ENCODE measurements at places on chromosomes 3 and 15. TPM values are rescaled to one million over a fixed set of nuclear protein-coding genes. Genes with fewer than 3 reads are reported as not detected.

The ABI3BP gene
- 0.48 TPM for total RNA-seq

The ACSBG1 gene
- 0.24 TPM for total RNA-seq

The AEN gene
- 11.3 TPM for total RNA-seq

The CNTN6 gene
- total RNA-seq, result not detected

The AGBL1 gene
- not detected for total RNA-seq

The RETNLB gene
- total RNA-seq, result not detected

The IL17RE gene
- not detected for total RNA-seq

The ADAMTS9 gene
- 3.1 TPM for total RNA-seq

The MKRN3 gene
- 3.5 TPM for total RNA-seq

The SLC22A14 gene
- total RNA-seq, result 0.12 TPM

DNA sequence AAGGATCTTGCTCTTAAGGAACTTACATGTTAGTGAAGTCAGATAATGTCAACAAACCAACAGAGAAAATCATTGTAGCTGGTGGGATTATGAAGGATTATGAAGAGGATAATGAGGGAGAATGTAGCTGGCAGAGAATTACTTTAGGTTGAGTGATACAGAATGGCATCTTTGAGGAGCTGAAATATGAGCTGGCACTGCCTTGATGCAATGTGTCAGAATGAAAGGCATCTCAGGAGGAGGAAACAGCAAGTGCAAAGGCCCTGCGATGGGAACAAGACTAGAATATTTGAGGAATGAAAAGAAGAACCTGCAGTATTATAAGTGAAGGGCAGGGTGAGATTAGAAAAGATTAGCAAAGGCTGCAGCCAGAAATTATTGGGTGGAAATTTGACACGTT is 237.2 kb upstream of the ADAMTS9 start:
- DNase-seq, result no peak

DNA sequence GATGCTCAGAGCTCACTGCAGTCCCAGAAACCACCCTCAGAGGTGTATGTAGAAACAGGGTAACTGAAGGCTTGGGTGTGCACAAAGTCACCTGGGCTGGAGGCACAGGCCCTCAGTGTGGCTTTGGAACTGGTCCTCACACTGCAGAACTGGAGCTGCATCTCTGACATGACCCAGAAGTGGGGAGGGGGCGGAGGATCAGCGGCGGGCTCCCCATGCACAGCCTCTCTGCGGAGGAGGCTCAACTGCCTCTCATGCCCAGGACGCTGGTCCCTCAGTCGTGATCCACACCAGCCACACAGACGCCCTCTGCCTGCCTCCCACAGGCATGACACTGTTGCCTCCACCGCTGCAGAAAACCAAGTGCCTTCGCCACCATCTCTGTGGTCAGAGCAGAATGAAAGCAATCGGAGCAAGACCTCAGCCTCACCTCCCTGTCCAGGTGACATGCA is 73.7 kb downstream of the TM2D3 start:
- DNase-seq, result peak; percentile 35

GRCh38 chr15:57570994-57571393 is 20.7 kb upstream of the MYZAP start:
- peak; percentile 46 for DNase-seq

DNA sequence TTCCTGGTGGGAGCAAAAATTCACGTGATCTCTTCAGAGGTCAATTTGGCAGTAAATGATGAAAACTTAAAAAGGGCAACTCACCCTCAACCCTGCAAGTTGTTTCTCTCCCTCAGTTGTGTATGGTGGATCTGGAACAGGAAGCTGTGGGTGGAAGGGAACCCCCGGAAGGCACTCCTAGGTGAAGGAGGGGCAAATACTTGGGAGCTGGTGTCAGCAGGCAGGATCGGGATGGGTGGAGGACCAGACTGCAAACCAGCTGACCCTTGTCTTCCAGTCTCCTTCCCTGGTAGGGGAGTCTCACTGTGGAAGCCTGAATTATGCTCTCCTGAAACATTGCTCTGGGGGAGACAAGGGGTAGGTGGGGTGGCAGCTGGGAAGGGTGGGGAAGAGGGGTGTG is 33.5 kb downstream of the PRR23E start:
- DNase-seq, result peak; percentile 34

- DNase-seq, result no peak
Measured at GRCh38 chr3:124383846-124384466, 346.3 kb upstream of the UMPS start.

DNA sequence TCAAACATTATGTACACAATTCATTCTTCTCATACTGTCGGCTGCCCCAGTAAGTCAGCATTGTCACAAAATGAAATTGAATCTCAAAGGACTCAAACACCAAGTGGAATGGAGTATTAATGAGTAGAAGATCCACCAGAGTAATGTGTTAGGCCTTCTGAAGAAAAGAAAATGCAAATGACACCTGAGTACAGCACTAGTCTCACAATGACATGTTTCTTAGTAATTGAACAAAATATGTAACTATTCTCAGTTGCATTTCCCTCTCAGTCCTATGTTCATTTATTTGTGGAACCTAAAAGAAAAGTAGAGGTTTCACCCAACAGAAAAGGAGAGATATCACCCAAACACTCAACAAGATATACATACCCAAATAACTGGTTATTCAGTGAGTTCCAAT is 283.9 kb upstream of the THBS1 start:
- no peak for DNase-seq

GRCh38 chr3:33447958-33448357 is 7.8 kb upstream of the UBP1 start:
- no peak for DNase-seq

DNA sequence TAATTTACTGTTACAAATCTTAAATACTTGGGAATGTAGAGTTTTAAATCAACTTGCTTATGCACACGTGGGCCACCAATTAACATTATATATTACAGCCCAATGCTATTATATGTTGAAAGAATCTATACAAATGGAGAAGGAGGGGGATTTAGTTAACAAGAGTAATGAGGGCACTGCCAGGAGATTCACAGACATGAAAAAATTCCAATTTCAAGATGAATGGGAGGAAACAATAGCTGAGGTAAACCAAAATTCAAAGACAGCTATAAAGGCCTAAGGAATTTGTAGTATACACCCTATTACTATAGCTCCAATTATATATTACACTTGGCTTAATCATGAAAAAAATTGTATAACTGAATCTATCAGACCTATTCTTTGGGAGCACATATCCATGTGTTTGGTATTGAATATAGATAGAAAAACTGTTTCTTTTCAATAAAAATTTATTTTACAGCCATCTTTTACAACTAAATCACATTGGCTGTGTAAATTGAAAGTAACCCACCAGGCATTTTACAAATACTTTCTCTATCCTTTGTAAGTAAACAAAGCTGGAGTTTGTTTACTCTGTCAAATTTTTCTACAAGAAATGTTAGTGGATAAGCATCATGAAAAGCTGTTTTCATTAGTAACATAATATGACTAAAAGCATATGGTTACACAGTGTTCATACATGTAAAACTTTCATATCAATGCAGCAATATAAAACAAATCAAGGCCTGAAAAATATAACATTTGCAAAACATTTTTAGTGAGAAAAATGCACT is 1045.8 kb downstream of the ROBO1 start:
- DNase-seq, result no peak

DNA sequence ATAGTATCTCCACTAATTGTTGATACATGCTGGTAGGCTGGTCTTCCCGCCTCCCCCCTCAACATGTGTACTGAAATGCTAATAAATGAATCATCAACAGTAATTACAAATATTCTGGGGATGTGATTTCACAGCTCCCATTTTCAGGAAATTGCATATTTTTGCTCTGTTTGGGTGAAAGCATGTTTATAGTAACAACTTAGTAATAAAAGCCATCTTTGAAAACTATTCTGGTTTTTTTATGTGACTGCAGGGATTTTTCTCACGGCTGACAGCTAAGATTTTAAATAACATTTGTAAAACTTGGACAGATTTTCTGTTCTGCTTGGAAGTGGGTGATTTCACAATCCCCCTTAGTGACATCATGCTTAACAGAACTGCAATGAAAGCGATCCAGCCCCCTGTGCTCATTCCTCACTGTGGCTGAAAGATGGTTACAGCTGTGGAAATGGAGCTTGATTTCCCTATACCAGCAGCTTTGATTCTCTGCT is 25.6 kb upstream of the FAM174B start:
- DNase-seq, result peak; percentile 27

DNA sequence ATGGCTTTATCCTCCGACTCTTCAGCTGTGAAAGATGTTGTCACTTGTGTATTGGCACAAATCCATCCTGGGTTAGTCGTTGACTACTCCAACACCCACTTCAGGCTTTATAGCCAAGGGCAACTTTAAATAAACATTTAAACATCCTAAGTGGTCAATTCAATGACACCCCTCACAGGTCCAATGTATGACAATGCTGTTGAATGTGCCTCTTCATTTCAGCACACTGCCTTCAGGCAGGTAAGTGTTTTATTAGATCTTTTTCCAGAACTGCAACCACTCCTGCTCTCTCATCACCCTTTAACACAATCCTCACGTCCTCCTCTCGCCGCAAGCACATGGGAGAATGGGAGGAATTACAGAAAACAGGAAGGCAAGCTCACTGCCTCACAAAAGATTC is 30.3 kb downstream of the IL12A start:
- DNase-seq, result no peak

- no peak for DNase-seq
Measured at GRCh38 chr3:127066635-127067034, 83.7 kb downstream of the PLXNA1 start.

DNA sequence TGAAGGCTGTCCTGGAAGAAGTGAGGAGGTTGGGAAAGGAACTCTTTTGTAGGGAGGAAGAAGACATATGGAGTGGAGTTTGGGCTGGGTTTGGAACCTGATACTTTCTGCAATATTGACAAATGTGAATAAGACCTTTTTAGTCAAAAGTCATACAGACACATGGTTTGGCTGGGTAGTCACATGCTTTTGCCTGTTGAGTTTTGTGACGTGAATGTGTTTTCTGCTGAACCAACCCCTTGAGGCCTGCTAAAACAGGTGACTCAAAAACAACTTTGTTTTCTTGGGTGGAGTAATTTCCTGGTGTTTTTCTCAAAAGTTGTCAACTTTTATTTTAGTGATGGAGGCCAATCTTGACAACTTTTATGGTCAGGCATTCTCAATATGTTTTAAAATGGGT is 39.4 kb upstream of the CCR4 start:
- DNase-seq, result no peak

DNA sequence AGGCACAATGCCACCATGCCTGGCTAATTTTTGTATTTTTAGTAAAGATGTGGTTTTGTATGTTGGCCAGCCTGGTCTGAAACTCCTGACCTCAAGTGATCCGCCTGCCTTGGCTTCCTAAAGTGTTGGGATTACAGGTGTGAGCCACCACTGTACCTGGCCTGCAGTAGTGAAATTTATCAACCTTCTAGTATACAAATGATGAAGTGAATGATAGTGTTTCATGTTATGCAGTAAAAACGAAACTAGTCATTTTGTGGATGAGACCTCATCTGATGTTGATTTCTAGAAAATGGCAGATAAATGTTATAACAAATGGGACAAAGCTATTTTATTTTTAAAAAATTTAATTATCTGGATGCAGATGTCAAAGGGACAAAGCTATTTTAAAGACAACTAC is 32.9 kb downstream of the NXPE3 start:
- DNase-seq, result no peak

GRCh38 chr15:60880949-60881348 is 348.2 kb downstream of the RORA start:
- DNase-seq, result no peak

GRCh38 chr15:42581272-42581730 is 5.9 kb downstream of the STARD9 start:
- DNase-seq, result peak; percentile 77

DNA sequence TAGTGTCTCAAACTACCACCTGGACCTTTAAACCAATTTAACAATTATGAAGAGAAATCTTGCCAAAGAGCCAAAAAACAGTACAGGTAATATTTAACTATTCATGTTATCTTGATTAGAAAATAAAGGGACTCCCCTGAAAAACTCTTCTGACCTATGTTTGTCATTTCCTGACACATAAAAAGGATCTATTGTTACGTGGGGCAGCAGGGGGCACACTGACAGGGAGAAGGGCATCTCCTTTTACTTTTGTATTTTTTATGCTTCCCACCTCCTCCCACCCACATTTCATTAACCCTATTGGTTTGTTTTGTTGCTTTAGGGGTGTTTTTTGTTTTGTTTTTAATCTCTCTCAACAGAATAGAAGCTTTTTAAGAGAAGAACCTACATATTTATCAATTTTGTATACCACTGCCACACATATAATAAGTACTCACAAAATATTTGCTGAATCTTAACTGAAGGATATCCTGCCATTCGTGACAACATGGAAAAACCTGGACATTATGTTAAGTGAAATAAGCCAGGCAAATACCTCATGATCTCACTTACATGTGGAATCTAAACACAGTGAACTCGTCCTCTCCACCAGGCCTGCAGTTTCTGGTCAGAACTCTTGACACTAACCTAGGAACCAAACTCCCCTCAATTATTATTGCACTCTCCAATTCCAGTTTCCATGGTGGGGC is 17.7 kb downstream of the STAG1 start:
- DNase-seq, result no peak

All from RPMI7951 (cell line).